ENCODE measurements at places on chromosomes 6 and 20.

DNA sequence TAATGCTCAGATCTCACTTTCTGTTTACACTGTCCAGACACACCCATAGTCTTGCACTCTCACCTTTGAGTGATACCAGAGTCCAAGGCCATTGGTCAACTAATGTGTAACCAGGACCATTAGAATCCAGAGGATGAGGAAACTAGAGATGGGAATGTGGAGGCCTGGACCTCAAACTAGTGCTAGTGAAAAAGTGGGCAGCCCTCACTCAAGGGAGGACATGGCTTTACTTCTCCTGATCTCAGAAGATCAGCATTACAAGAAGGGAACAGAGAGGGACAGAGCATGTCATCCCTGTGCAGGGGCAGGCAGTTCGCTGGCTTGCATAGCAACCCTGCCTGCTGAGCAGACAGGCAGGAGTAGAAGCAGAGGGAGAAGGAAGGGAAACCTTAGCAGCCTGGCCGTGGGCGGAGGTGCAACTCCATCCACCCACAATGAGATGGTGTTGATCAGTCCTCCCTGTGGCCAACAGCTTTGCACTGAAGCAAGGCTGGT, 22.6 kb upstream of the XRN2 start:
- no peak for DNase-seq

DNA sequence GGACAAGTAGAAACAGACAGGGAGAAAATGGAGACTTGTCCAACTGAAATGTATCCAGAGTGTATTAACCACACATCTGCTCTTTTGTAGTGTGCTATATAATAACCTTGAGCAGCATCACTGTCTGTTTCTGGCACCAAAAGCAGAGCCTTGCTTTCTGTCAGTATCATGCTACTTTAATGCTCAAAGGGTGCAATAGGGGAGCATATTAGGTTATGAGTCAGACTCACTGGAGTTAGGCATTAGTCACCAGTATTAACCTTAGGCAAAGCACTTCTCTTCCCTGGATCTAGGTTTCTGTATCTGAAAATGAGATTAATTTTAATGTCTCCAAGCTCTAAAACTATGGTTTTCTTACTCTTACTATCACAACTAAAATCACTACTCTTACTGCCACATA, 280.1 kb downstream of the TFAP2B start:
- DNase-seq = no peak

- no peak for DNase-seq
Measured at GRCh38 chr6:17169291-17169690, 67.4 kb downstream of the STMND1 start.

DNA sequence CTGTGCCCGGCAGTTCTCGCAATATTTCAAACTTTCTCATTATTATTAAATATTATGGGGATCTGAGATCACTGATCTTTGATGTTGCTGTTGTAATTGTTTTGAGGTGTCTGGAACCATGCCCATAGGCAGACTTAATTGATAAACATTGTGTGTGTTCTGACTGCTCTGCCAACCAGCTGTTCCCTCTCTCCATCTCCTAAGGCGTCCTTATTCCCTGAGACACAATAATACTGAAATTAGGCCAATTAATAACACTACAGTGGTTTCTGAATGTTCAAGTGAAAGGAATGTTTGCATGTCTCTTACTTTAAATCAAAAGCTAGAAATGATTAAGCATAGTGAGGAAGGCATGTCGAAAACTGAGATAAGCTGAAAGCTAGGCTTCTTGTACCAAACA, 7.6 kb downstream of the MAPK14 start:
- no peak for DNase-seq

DNA sequence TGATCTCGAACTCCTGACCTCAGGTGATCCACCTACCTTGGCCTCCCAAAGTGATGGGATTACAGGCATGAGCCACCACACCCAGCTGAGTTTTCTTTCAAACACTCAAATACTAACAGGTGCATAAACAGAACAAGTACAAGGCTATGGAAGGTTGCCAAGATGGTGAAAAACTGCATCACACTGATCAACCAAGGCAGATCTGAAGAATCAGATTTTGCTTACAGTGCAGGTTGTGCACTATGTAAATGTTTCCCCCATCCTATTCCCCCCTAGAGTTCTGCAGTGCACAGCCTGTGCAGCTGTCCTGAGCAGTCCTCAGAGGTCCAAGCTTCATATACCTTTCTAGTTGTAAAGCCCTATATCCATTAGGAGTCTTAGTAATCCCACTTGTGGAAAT, 73.0 kb downstream of the GFRA4 start:
- no peak for DNase-seq

- no peak for DNase-seq
Measured at GRCh38 chr6:85078058-85078457, 313.7 kb upstream of the TBX18 start.

DNA sequence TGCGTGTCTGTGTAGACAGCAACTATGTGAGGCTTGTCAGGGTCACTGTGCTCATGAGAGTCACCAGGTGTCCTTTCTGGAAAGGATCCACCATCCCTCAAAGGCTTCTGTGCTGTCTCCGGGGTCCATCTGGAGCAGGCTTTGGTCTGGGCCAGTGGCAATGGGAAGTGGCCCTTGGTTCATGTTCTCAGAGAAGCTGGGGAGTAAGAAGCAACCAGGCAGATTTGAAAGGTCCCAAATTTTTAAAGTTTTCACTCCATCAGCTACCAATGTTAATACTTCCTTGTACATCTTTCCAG, 68.2 kb downstream of the GCNT2 start:
- DNase-seq = no peak

GRCh38 chr6:124993327-124993726, 31.1 kb downstream of the RNF217 start:
- DNase-seq = no peak

DNA sequence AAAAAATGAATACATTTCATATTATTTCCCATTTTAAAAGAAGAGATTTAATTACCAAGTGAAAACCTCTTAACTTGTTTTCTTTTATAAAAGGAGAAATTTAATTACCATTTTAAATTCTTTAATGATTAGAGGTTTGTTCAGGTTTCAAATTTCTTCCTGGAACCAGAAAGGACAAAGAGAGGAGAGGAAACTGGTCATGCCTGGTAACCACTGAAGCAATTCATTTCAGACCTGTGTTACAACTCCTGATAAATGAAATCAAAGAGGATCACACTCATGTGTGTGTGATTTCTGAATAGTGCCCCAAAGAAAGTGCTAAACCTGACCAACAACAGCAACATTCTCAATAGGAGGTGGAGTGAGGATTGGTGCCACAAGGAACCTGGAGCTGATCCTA, 12.6 kb upstream of the SLPI start:
- no peak for DNase-seq

DNA sequence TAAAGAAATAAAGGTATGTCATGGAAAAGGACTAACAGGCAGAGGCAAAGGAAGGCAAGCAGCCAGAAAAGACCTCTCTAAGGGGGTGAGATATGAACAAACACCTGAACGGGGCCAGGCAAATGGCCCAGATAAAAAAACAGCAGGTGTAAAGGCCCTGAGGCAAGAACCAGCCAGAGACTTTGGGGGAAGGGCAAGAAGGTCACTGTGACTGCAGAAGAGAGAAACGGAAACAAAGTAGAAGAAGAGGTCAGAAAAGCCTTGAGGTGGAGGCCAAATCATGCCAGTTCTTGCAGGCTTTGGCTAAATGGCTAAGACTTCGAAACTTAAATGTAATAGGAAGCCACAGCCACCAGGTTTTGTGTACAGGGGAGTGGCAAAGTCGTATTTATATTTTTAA, 30.8 kb downstream of the KIF16B start:
- DNase-seq = no peak

DNA sequence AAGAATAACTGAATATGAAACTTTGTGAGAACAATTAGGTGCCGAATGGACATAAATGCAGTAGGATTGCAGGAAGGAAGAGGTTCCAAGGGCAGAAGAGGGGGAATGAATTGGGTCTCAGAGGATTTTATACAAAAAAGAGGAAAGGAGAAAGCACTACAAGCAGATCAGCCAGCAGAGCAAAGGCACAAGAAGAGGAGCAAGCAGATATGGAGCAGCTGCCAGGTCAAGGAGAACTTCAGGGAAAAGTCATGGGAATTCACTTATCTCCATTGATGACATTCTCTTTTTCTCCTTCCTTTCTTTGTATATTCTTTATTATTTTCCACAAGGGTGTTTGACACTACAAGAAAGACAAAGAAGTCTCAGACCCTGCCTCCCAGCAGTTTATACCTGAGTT, 9.6 kb downstream of the DSE start:
- DNase-seq = no peak

- DNase-seq = peak; percentile 81
Measured at GRCh38 chr6:27893836-27894807, 18.1 kb downstream of the OR2B2 start.

GRCh38 chr6:152338335-152339125, 298.6 kb downstream of the SYNE1 start:
- DNase-seq = peak; percentile 22

DNA sequence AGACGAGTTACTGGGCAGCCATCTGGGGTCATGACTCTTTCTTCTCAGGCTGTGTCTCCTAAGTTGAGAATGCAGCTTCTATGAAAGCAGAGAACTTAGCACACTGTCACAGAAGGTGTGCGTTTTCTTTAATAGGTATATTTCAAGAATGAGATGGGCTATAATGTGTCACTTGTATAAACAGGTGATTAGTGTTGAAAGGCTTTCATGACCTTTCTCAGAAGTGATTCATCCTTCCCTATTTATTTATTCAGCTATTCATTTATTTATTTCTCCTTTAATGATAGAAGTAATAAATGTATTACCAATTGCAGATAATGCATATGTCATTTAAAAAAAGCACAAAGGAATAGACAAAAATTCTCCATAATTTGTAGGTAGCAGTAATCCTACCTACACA, 157.2 kb upstream of the COL21A1 start:
- DNase-seq = no peak

GRCh38 chr6:156057869-156058268, 602.2 kb upstream of the NOX3 start:
- DNase-seq = no peak

DNA sequence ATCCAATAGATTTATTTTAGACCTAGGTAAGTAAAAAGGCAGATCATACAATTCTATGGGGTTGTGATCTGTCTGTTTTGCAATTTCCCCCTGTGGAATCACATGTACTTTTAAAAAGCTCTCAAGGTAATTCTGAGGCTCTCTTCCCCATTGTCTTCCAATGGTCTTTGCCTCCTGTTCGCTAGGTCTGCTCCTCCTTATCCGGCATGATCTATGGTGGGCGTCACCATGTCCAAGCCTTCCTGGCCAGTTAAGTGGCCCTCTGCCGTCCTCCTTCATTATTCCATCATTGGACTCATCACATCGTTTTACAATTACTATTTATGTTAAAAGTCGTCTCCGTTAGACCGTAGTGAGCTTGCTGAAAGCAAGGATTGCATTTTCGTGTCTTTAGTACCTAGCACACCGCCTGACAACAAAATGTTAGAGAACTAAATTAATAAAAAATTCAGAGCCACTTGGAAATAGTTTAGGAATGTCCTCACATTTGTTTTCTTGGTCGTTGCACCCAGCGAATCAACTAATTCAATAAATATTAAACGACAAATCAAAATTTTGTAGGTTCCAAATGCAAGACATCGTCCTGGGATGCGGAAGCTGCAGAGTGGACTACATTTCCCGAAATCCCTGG, 2.2 kb upstream of the STXBP5 start:
- no peak for DNase-seq

DNA sequence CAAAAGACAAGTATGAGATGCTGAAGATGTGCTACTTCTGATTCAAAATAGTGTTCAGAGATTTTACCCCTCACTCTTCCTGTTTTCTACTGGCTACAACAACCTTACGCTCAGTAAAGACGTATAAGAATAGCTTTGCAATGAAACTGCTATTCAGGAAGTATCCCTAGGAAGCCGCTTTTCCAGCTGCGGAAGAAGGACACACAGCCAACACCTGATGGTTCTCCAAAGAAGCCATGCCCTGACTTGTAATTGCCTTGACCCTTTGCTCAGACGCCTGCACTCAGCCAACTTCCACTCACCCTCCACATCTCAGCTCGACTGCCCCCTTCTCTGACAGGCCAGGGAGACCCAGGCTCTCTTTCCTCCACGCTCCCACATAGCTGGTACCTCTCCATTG, 111.6 kb downstream of the DTNBP1 start:
- no peak for DNase-seq

DNA sequence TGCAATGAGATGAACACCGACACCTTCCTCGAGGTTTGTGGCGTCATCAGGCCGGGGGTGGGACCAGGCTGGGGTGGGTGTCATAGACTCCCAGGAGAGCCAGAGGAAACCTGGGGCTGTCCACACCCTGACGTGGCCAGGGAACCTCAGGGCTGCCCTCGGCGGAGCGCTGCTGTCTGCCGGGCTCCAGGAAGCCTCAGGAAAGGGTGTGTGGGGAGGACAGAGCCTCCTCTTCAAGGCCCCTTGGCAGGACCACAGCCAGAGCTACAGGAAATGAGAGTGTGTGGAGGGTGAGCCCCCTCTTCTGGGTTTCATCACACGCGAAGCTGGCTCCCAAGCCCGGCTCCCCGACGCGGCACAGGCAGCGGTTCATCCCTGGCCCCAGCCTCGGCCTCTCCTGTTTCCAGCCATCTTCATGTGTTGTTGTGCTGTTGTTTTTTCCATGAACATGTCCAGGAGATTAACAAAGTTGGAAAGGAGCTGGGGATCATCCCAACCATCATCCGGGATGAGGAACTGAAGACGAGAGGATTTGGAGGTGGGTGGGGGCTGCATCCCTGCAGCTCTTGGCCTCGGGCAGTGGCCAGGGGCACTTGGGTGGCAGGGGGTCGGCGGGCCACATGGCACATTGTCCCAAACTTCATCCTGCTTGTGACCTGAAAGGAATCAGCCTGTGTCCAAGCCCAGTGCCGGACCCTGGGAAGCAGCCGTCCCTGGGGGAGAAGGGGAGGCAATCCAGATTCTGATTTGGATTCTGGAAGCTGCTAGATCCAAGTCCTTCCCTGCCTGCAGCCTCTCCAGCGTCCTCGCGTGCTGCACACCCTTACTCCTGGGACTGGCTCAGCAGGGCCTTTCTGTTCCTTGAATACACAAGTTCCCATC, 6.4 kb downstream of the NPEPL1 start:
- DNase-seq = no peak

GRCh38 chr6:156840136-156840535, 63.0 kb downstream of the ARID1B start:
- no peak for DNase-seq

Measured in CD4-positive, alpha-beta T cell treated with Interferon gamma for 1 hour (primary cell).